ENCODE measurements at places on chromosomes 6 and 20.

DNA sequence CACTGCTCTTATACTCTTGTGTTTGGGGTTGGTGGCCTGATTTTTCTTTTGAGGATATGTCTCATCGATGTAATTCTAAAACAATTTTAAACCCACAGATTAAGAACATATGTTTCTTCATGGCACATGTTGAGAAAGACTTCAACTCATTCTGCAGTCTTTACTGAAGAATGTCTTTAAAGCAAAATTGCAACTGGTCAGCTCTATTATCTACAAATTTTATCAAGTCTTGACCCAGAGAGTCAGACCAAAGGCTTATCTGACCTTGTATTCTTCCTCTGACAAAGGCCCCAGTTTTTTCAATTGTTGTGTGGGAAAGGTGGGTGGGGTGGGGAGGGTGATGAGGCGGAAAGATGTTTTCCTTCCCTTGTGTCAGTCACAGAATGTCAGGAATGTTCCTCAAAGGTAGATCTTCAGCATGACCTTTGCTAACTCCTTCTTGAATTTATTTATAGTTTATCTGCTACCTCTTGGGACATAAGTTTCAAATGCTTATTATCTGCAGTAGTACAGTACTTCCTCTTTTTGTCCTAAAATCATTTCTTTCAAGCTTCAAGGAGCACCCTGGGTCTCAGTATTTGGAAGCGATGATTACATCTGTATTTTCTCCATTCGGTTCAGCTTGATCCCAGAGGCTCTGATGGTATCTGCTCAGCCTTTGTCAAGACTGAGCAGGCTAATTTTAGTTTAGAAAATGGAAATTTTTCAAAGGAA lies 63.2 kb upstream of the TIAM2 start:
- no peak for DNase-seq

DNA sequence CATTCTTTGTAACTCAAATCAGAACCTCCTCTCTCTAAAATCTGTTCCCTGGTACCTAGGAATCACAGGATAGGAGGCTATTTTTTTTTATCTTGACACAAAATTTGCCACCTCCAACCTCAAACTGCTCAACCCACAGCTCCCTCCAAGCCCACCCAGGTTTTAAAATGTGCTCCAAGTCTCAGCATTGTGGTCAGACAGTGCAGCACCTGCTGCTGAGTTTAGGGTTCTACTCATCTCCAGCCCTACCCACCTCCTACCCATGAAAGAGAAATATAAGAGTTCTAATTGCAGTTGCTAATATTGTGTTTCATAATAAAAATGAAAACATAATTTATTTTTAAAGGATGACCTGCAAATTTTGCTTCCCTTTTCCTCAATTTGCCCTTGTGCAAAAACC lies 496.5 kb downstream of the MAFB start:
- no peak for DNase-seq

- no peak for DNase-seq
These were observed 3.9 kb upstream of the PHF20 start for GRCh38 chr20:35767683-35768481.

DNA sequence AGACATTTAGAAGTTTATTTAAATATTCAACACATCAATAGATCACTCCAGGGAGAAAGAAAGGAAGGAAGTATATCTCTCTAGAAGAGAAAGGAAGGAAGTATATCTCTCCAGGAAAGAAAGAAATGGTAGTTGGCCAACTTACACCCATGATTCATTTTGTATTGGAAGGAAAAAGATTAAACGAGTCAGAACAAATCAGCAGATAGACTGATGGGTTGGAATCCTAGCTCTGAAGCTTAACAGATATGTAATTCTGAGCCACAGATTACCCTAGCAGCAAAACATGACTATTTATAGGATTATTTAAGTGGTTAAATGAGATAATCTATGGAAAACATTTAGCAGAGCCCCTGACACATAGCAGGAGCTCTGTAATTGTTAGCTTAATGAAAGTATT lies 27.1 kb downstream of the COL12A1 start:
- DNase-seq = no peak

- DNase-seq = no peak
These were observed 226.8 kb downstream of the C6orf118 start for GRCh38 chr6:165082636-165083035.
